ENCODE measurements at places on chromosomes 7 and 10. TPM values are rescaled to one million over a fixed set of nuclear protein-coding genes. Genes with fewer than 3 reads are reported as not detected.

GRCh38 chr7:120164-120991 is 72.0 kb upstream of the FAM20C start:
- DNase-seq: no peak

DNA sequence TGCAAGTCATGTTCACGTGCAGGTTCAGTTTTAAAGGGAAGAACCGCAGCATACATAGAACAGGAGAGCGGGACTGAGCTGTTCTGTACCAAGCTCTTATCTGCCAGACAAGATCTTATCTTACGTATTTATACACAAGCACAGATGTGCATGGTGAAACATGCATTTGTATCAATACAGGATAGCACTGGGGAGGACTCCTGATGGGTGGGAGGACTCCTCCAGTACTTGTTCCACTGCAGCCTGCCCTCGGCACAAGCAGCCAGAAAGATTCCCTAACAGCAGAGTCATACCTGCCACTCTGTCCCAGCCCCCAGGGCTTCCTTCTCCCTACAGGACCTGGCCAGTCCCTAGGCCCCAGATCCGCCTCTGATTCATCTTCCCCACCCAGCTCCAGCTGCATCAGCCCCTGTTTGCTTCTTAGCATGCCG is 13.2 kb upstream of the PRKCQ start:
- no peak for DNase-seq

GRCh38 chr7:107622894-107623293 is 37.7 kb upstream of the SLC26A4 start:
- no peak for DNase-seq

DNA sequence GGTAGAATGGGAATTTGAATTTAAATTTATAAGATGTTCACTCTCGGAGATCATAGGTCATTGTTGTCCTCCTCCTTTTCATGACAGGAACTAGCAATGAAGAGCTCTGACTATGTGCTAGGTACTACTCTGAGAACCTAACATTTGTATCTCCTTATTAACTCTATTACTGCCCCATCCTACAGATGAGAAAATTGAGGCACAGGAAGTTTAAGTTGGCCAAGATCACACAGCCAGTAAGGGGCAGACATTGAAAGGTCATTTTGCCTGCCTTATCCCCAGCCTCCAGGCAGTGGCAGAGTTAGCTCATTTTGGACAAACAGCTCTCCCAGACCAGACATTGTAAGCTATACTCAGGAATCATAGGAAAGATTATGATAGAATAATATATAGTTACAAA is 6.0 kb downstream of the SRGN start:
- DNase-seq: no peak

DNA sequence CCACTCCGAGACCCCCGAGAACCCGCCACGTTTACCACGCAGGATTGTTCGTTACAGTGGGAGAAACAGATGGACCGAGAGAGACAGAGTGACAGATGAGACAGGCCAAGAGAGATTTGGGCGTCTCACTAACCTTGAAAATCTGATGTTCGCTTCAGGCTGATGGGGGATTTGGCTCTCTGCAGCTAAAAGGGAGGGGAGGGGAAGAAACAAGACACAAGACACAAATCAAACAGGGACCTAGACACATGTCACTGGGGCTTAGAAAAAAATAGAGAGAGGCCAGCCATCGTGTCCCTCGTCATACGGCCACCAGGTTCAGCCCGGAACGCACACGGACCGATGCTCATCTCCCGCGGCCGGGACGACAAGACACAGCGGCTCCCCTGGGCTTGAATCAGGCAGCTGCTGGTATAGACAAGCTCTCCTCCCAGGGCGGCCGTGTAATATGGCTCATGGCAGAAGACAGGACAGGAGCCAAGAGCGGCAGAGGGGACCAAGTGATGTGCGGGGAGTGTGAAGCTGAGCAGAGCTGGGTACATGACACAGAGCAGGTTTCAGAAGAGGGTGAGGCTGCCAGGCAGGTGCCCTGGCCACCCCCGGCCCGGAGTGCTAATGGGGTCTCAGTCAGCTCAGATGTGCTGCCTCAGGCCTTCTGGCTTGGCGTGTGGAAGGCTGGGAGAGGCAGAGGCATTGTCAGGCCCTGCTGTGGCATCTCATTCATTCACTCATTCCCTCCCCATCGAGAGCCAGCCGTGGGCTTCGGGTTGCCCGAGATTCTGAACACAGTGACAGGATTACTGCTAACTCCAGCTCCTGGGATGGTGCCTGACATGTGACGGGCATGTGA is 88.5 kb upstream of the GNA12 start:
- no peak for DNase-seq

DNA sequence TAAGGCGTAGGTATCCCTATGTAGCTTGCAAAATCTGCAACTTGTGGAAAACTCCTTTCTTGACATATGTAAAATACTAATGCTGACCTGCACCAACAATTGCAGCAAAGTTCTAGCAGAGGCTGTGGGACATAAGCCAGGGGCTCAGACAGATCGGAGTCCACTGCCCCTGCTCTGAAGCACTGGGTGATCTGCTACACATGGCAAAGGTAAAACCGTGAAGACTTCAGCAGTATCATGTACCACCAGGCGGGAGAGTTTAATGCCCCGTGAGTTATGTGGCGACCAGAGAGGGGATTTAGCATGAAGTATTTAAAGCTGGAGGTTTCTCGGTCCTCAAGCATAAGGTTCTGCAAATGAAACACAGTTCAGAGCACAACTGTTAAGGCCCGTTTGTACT is 76.4 kb downstream of the ABCC2 start:
- no peak for DNase-seq

GRCh38 chr10:70616761-70617160 is 14.2 kb upstream of the PRF1 start:
- DNase-seq: no peak

DNA sequence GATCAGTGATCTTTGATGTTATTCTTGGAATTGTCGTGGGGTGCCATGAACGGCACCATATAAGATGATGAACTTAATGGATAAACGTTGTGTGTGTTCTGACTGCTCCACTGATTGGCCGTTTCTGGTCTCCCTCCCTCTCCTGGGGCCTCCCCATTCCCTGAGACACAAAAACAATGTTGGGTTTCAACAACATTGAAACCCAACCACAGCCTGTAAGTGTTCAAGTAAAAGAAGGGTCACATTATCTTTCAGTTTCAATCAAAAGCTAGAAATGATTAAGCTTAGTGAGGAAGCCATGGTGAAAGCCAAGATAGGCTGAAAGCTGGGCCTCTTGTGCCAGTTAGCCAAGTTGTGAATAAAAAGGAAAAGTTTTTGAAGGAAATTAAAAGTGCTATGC is 19.5 kb downstream of the EN2 start:
- DNase-seq: no peak

DNA sequence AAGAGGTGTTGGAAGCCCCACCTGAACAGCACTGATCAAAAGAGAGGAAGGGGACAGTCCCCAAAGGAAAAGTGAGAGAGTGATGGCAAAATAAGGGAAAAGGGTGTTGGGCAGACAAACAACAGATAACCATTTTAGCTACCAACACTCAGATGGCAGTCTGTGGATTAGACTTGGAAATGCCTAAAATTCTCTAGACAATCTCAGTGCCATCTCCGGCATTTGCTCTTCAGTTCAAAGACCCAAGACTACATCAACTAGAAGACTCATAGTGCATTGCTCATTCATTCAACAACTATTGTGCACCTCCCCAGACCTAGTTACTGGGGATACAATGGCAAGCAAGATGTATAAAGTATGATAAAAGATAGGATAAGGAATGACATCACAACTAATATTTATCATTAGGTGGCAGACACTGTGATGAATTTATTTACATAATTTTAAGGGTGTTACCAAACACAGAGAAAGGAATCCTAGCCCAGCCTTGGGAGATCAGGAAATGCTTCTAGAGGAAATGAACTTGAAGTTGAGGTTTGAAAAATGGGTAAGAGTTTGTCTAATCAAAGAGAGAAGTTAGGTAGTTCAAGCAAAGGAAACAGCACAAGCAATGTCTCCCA is 109.3 kb upstream of the ARID5B start:
- no peak for DNase-seq

- no peak for DNase-seq
Observed at GRCh38 chr7:27952456-27953285, 212.7 kb downstream of the TAX1BP1 start.

Gene RBM33
- 66.4 TPM for total RNA-seq

Gene SDK1
- 0.40 TPM for total RNA-seq

Gene LRIT1
- not detected for total RNA-seq

Gene NACAD
- 0.66 TPM for total RNA-seq

Gene CUZD1
- 1.6 TPM for total RNA-seq

Gene CLEC2L
- total RNA-seq: not detected

Gene KLF14
- not detected for total RNA-seq

Gene CALML5
- total RNA-seq: not detected

Gene MYO1G
- 120 TPM for total RNA-seq
